Stimulated activated CD8-positive, alpha-beta memory T cell treated with anti-CD3 and anti-CD28 coated beads, Interleukin-4, amount 100 ng/mL, for 4 hours (primary cell): ENCODE measurements at places on chromosomes 1 and 21.

GRCh38 chr1:186143481-186143880 is 231.6 kb downstream of the TPR start:
- no peak for DNase-seq

DNA sequence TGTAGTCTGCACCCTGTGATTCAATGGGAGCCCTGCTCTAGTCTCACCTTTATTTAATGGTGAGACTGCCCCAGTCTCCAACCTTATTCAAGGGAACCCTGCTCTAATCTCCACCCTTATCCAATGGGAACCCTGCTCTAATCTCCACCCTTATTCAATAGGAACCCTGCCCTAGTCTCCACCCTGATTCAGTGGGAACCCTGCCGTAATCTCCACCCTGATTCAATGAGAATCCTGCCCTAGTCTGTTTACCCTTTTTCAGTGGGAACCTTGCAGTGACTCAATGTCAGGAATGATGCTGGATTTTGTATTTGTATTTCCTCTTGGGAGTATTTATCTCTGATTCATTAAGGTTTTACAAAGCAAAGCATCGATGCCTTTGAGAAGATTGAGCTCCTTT is 39.5 kb downstream of the TRPM2 start:
- no peak for DNase-seq

- no peak for DNase-seq
Observed at GRCh38 chr1:110356379-110356778, 17.2 kb downstream of the RBM15 start.

DNA sequence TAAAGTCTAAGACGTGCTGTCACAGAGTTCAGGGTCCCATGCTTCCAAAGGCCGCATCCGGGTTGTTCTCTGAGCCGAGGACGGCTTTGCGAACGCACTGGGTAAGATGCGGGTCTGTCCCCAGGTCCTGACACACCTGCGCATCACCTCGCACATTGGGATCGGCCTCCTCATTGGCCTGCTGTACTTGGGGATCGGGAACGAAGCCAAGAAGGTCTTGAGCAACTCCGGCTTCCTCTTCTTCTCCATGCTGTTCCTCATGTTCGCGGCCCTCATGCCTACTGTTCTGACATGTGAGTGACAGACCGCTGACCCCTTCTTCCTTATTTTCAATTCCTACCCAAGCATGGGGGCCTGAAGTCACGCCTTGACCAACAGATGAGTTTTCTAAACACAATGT is 25.3 kb downstream of the TFF3 start:
- no peak for DNase-seq

DNA sequence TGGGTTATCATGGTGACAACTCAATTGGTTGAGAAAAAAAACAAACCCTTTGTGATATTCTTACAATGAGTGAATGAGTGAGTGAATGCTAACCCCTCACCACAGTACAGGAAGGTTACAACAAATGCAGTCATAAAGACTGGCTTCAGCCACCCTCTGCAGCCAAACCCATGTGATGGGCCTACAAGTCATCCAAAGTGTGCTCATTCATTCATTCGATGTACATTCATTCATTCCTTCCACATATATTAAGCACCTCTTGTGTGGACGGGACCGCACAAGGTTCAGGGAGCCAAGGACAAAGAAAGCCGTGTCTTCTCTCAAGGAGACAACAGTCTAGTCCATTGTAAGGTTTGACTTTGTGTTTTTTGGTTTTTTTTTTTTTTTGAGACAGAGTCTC is 49.4 kb downstream of the WDR4 start:
- DNase-seq: no peak

DNA sequence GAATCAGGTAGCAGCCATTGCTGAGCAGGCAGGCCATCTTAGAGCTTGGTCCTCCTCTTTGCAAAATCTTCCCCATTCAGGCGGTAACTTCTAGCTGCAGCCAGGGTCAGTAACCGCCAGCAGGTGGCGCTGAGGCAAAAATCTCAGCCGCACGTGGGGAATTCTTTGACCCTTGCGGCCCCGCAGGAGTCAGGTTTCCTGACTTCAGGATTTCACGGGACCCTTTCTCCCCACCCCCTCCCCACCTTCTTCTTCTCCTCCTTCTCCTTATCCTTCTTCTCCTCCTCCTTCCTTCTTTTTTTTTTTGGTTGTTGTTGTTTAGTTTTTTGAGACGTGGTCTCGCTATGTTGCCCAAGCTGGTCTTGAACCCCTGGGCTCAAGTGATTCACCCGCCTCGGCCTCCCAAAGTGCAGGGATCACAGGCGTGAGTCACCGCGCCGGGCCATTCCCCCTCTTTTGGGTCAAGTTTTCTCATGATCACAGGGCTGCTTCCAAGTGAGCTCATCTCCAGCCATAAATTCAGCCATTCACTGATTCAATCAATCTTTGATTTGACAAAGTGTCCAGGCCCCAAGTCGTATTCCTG is 33.4 kb upstream of the TENT5B start:
- DNase-seq: peak; percentile 23

DNA sequence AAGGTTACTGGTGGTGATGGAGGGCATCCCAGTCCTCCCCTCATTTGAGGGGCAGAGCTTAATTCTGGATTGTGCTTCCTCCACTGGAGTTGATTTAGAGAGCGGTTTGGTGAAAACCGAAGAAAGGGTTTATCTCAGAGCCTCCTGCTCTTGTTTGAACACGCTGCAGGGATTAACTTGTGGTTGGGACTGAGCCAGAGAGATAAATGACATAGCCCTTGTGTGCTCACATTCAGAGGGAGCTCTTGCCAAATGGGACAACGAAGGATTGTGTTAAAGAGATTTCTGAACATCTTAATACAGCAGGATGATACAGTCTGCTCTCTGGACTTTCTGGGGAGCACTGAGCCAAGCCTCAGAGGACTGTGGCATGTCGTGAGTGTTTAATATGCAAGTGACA is 308.2 kb downstream of the DISC1 start:
- no peak for DNase-seq

- DNase-seq: no peak
Observed at GRCh38 chr1:237050915-237051314, 8.9 kb downstream of the RYR2 start.

DNA sequence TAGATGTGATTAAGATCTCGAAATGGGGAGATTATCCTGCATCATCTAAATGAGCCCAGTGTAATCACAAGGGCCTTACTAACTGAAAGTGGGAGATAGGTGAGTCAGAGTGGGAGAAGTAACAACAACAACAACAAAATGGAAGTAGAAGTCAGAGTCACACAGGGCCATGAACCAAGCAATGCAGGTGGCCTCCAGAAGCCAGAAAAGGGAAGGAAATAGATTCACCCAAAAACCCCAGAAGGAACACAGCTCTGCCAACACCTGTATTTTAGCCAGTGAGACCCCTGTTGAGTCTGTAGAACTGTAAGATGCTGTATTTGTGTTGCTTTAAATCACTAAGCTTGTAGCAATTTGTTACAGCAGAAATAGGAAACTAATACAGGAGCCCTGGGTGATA is 4.1 kb downstream of the TAGLN2 start:
- DNase-seq: no peak
